ENCODE measurements at places on chromosomes 7 and 10.

- DNase-seq = peak; percentile 64
These were observed 679 bp downstream of the LRRC20 start for GRCh38 chr10:70381471-70382421.

DNA sequence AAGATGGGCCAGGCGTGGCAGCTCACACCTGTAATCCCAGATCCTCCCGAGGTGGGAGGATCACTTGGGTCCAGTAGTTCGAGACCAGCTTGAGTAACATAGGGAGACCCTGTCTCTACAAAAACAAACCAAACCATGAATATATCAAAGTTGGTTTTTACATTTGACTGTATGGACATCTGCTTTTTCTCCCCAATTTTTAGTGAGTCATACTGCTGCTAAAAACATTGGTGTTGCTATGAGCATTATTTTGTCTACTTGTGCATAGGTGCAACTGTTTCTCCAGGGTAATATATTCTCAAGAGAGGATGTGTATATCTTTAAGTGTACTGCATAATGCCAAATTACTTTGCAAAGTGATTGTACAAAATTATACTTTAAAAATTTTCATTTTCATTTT, 769 bp upstream of the TMEM248 start:
- no peak for DNase-seq

DNA sequence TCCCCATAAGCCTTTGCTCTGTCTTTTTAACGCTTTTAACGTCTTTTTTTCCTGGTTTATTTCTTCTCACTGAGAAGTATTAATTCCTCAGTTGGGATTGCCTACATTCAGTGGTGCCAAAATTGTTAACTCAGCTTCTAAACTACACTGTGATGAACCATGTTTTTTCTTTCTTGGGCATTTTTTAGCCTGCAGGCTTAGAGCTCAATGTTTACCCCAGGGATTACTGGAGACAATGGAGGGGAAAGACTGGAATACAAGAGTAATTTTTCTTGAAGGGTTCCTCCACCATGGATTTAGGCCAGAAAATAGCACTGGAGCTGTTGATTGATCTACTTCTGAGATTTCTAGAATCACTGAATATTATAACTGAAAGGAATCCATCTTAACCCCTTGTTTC, 19.8 kb downstream of the STAMBPL1 start:
- no peak for DNase-seq

- DNase-seq = peak; percentile 79
These were observed 50.0 kb upstream of the FAM20C start for GRCh38 chr7:142248-142941.

DNA sequence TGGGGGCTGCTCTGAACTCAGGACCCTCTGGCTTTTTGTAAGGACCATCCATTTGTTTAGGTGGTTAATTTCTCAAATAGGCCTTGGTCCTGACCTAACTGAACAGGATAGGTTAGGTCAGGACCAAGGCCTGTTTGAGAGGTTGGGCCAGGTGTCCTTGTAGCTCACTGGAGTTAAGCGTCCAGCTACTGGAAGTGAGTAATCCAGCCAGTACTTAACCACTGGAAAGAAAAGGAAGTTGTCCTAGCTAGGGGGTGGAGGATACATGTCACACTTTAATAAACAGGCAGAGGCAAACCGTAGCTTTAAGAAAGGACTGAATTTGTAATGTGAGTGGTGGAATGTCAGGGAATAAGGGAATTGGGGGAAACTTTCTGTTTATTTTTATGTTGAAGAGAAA, 96.0 kb downstream of the GPR85 start:
- no peak for DNase-seq
